ENCODE measurements at places on chromosomes 1 and 21.

DNA sequence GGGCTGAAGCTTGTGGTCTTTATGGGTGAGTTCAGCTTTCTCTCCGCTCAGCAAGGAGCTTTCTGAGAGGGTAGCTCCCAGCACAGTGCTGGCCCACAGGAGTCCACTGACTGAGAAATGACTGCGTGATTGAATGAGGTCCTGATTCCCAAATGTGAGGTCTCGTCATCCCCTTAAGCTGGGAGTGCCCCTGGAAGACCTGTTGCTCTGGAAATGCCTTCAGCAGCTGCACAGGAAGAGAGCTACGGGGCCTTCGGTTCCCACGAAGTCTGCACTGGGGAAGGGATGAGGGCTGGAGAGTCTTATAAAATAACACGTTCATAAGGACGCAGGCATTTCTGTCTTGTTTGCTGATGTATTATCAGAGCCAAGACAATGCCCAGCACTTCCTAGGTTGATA is 14.0 kb downstream of the TNNT2 start:
- DNase-seq, result no peak

DNA sequence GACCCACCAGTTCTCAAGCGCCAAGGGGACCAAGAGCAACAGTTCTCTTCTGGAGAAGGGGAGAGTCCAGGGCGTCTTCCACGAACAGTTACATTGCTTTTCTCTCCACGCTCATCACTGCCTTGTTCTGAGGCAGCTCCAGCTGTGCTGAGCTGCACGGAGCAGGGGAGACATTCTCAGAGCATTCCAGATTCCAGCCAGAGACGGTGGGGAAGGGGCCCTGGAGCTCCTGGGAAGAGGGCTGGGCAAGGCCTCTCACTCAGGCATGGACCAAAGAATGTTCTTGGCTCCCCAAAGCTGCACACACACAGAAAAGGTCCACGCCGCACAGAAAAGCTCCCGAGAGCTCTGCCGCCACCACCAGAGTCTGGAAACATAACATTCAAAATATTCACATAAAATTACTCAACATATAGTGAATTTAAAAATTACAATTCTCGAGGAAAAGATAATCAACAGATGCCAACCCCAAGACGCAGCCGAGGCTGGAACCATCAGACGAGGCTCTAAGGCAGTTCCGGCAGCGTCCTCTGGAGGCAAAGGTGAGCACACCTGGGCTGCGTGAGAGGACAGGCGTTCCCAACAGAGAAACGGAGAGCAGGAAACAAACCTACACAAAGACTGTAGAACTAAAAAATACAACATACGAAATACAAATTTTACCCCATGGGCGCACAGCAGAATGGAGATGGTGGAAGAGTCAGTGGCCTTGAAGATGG is 40.5 kb downstream of the UBE2G2 start:
- no peak for DNase-seq

DNA sequence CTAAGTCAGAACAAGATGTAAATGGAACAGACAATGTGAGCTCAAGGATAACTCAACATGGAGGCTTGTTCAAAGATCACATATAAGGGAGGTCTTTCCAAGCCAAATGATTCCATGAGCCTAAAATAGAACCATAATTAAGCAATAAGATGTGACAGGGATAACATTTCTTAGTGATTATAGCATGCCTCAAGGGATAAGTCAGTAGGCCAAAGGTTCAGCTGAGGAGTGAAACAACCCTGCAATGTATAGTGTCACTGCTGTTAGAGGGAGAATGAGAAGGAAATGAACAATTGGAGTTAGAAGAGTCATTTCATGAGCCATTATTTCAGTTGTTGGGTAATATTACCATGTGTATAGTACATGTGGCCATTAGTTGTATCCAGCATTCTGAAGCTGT is 25.0 kb downstream of the GORAB start:
- no peak for DNase-seq

DNA sequence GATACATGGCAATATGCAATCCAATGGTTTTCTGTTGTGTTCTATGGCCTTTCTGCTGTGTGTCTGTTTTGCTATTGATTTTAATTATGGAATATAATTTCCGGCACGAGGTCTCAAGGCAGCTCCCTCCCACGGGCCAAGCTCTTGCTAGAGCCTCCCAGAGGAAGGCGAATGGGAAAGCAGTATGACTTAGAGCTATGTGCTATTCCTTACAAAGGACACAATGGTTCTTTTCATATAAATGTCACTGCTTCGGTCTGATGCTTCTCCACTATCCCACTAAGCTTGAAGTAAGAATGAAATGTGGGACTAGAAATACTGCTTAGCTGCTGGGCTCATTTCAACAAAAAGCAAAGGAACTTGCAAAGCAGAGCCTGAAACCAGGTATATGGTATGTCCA is 322.2 kb upstream of the BEND5 start:
- DNase-seq, result no peak

GRCh38 chr1:177119311-177119710 is 45.2 kb downstream of the ASTN1 start:
- DNase-seq, result no peak

DNA sequence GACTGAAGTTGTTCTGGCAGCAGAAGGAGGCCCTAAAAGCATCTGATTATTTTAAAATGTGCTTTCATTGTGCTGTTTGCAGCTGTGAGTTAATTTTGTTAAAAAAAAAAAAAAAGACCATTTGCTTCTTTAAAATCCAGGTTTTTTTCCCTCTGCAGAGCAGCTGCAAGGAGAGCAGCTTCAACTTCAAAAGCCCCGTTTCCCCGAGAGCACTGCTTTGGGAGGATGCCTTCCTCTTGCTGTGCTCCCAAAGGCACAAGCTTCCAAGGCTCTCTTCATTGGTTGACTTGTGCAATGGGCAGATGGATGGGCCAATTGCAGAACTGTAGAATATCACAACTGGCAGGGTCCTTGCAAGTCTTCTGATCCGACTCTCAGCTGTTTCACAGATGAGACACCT is 459.2 kb upstream of the PKN2 start:
- DNase-seq, result no peak

GRCh38 chr1:25520446-25521061 is 22.9 kb upstream of the LDLRAP1 start:
- peak; percentile 41 for DNase-seq

DNA sequence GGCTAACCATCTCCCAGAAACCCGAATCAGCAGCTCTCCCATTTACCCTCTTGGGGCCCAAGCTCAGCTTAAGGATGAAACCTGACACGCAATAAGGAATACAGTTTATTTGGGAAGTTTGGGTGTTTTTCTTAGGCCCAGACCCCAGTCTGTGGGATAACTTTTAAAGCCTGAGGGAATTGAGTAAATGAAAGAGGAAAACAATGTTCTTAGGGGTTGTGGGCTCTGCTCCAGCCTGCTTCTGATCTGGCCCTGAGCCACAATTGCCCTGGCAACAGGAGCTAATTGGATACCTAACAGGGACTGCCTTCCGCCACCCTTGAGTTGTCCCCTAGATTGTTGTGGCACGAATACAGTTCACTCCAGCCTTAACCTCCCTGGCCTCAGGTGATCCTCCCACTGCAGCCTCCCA is 20.1 kb downstream of the DYRK3 start:
- no peak for DNase-seq

- no peak for DNase-seq
Measured at GRCh38 chr1:183039985-183040447, 16.8 kb downstream of the LAMC1 start.

DNA sequence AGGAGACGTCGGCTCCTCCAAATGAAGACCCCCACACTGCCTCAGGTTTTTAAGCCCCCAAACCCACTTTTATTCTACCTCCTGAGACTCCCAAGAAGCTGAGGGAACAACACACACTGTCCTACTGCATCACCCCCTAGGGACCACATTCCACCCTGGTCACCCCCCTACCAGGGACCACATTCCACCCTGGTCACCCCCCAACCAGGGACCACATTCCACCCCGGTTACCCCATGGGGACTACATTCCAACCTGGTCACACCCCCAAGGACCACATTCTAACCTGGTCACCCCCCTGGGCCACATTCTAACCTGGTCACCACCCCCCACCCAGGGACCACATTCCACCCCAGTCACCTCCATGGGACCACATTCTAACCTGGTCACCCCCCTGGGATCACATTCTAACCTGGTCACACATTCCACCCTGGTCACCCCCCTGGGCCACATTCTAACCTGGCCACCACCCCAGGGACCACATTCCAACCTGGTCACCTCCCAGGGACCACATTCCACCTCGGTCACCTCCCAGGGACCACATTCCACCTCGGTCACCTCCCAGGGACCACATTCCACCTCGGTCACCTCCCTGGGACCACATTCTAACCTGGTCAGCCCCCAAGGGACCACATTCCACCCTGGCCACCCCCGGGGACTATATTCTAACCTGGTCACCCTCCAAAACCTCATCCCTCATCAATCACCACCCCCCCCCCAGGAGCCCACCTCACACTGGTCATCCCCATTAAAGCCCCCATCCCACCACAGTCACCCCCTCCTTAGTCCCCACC is 587.6 kb downstream of the NPHP4 start:
- DNase-seq, result no peak

GRCh38 chr1:162666006-162666645 is 33.9 kb downstream of the DDR2 start:
- no peak for DNase-seq

DNA sequence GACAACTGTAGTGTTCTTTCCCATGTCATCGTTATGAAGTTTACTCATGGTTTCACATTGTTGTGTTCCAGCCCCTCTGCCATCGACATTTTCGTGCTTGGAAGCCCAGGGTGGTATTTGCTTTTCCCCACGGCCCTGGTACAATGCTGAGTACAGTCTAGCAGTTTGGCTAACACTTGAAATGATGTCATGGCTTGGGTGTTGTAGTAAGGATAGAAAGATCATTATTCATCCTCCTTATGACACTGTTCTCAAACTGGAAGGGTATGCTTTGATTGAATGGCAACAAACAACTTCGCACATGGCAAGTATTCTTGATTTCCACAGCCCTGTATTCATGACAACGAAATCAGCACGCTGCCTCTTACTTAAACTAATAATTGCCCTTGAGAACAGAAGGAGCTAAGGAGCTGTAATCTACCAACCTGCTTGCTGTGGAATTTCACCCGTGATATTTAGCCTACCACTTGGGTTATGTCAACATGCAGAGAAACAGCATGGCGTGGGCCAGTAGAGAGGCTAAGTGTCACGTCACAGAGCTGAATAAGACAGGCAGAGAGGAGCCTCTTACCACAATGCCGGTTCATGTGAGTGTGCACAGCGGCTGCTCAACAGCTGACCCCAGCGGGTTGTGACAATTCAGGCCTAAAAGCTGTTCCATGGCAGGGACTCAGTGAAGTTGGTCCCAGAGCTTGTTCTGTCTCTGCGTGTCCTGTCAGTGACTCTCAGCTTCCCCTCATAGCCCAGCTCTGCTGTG is 73.9 kb downstream of the KCNJ6 start:
- no peak for DNase-seq

- DNase-seq, result no peak
Measured at GRCh38 chr1:50420689-50421365, 2.4 kb downstream of the DMRTA2 start.

DNA sequence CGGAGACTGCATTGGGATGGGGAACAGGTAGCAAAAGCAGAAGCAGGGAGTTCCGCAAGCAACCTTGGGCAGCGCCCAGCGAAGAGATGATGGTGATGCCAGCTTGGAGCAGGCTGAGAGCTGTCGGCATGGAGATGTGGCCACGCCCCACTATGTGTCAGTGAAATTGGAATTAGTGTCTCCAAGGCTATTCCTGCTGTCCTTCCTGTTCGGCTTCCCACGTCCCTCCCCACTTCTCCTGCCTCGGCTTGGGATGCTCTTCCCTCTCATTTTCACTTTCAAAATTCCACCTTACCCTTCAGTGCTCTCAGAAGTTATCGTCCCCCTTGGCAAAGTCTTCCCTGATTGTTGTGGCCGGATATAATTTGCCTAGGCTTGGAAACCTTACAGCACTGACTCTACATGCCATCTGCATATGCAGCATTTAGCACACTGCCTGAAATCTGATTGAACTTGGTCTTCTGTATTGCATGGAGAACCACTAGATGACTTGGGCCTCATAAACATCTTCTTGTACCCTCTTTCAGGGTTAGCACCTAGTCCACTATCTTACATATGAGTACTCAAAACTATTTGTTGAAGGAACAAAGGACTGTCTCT is 270.7 kb upstream of the RUNX1 start:
- no peak for DNase-seq

DNA sequence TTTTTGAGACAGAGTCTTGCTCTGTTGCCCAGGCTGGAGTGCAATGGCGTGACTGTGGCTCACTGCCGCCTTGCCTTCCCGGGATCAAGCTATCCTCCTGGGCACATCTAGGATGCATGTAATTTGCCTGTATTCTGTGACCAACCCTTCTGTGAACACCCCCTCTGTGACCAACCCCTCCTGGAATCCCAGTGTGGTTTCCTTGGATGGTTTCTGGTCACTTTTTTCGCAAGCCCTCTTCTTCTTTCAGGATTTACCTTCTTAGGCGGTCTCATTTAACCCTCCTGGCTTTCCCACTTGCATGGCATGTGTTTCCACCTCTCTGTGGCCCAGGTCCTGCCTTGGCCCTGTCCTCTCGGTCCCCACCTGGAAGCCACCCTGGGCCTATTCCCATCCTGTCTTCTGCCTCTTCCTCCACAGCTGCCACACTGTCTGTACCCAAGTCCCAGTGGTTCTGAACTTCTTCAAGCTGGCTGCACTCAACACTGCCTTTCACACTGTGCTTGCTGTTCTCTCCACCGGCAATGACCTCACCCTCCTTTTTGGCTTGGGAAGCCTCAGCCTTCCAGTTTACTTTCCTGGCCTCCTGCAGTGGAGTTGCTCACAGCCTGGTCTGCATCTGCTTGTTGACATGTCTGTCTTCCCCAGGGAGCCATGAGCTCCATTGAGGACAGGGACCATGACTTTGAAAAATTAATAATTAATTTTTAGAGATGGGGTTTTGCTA is 57.0 kb downstream of the DISC1 start:
- DNase-seq, result no peak

DNA sequence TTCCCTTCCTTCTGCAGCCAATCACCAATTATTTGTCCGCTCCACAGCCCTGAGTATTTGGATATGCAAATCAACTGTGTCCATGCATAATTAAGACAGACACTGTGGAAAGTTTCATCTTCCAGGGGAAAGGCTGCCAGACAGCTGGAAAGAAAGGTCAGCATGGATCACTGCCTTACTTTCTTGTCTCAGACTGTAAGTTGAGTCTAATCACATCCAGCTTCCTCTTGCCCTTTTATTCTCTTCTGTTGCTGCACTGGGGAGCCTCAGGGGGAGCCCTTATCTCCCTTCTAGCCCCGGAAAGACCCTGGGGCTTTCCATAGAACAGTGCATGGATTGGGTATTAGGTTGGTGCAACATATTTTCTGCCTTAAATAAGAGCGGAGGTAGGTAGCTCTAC is 182.9 kb downstream of the OMA1 start:
- DNase-seq, result no peak

Data from activated naive CD4-positive, alpha-beta T cell (primary cell).